Type B pancreatic cell (in vitro differentiated cells): ENCODE measurements at places on chromosomes 16 and 17. TPM values are rescaled to one million over a fixed set of nuclear protein-coding genes. Genes with fewer than 3 reads are reported as not detected.
A peak's percentile ranks its signal among the peaks of the same experiment; 100 is the strongest.

DNA sequence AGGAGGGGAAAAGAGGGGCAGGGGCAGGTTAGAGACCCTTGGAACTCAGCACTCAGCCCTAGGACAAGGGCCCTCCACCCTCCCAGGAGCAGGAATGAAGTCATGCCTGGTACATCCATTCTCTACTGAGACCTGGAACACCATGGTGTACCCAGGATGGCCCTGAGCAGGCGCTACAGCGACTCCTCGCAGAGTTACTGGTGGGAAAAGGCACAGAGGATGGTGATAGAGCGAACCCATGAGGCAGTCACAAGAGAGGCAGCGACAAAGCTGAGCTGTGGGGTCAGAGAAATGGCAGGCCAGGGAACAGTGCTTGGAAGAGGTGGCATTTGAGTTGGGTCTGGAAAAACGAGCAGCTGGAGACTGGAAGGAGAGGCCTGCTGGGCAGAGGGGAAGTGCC is 37.5 kb downstream of the SRCIN1 start:
- no peak for DNase-seq

GRCh38 chr16:4615384-4616046 is 827 bp upstream of the UBALD1 start:
- no peak for DNase-seq

DNA sequence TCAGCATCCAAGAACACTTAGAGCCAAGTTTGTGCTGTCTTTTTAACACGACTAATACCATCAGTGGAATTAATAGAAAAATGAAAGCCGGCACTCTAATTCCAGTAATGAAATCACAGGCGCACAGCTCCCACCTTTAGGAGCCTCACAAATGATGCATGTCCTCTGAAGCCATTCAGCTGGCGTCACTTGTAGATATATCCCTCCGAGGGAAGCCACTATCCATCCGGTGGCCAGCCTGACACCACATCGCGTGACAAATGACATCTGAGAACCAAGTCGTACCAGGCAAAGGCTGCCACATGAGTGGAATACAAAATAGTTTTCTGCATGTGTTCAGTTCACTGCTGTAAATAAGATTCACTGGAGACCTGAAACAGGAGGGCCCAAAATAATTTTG is 205.6 kb downstream of the GRIN2A start:
- DNase-seq, result no peak

DNA sequence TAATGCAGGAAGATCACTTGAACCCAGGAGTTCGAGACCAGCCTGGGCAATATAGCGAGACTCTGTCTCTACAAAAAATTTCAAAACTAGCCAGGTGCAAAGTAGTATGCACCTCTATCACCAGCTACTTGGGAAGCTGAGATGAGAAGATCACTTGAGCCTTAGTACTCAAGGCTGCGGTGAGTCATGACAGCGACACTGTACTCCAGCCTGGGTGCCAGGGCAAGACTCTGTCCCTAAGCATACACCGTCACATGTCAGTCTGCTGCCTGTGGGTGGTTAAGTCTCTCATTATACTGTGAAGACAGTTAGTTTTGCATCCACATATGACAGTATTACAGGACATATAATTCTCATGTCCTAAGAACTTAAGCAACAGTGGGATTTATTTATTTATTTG is 21.8 kb downstream of the NMRAL1 start:
- no peak for DNase-seq

DNA sequence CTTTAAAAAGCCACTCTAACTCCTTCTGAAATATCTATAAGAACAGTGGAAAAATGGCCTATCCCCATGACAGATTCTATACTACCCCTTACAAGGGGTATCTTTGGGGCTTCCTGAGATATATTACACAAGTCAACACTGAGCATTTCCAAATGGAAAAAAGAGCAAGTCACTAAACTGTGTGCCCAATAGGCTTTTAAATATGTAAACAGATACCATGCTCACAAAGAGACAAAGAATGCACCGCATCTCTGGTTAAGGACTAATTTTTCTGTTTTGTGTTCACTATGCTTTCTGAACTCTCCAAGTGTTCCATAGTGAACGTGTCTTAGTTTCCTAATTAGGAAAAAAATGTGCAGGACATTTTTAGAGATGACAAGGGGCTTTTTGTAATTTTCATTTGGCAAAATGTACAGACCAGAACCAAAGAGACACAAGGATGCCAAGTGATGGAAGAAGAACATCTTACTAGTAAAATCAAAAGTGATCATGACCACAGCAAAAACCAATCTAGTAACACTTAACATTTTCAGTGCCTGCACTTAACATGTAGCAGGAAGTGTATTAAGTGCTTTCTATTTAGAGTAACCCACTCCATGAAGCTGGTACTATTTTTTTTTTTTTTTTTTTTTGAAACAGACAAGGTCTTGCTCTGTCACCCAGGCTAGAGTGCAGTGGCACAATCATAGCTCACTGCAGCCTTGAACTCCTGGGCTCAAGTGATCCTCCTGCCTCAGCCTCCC is 21.5 kb downstream of the MYH11 start:
- DNase-seq, result no peak

DNA sequence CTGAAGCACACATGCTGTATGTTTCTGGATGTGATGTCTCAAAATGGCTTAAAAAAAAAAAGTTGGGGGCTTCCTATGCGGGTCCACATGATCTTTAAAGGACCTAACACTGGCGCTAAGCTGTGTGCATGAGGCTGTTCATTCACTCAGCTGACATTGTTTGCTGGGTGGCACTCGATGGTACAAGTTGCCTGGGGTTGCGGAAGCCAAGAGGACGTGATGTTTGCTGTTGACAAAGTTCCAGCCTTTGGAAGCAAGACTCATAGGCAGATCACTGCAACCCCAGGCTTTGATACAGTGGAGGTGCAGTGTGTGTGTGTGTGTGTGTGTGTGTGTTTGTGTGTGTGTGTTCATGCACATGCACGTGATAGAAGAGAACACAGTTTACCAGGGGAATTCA is 29.5 kb upstream of the DNAI2 start:
- no peak for DNase-seq

- no peak for DNase-seq
Measured at GRCh38 chr17:48499735-48500434, 30.9 kb downstream of the HOXB1 start.

GRCh38 chr16:1333149-1333812 is at the start of gene BAIAP3:
TSS of gene BAIAP3 (plus strand) at chr16:1333645. CDS start at chr16:1338550, 4,905 bp downstream.
- DNase-seq, result no peak

DNA sequence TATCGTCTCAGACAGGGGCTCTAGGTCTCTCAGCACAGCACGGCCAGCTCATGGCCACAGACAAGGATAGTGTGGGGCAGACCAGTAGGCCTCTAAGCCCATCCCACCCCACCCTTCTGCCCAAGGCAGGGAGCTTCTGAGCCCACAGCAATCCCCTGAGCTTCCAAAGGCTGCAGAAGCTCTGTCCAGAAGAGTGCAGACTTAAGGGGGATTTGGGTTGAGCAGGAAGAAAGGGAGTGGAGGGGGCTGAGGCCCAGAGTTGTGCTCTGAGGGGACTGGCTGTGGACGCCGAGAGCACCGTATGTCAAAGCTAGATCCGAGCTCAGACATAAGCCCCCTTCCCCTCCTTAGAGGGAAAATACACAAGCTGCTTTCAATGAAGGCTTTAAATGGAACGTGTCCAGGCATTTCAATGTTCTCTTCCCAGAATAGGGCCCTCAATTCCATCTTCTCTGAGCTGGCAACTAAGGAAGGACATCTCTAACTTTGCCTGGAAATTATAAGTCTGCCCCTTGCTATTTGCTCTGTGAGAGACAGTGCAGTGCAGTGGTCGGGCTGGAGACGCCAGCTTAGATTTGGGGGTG is 116.4 kb upstream of the RPL38 start:
- no peak for DNase-seq

DNA sequence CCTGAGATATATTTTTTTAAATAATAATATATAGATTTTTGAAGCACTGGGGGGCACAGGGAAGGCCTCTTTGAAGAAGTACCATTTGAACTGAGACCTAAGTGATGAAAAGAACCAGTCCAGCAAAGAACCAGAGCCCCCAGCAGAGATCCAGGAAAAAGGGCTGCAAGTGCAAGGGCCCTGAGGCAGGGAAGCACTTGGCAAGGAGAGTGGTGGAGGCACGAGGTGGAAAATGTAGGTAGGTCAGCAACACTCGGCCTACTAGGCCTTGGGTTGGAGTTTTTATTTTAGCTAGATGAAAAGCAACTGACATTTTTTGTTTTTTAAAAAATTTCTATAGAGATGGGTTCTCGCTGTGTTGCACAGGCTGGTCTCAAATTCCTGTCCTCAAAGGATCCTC is 1.6 kb upstream of the CD19 start:
- DNase-seq, result no peak

GRCh38 chr16:50473356-50473945 is 74.7 kb upstream of the NKD1 start:
- DNase-seq, result no peak

- DNase-seq, result peak; percentile 71
Measured at GRCh38 chr16:69566240-69566980, 644 bp downstream of the NFAT5 start.

CPPED1 gene
- total RNA-seq, result 15.2 and 17.4 TPM in 2 replicates

CTRB2 gene
- total RNA-seq, result not detected in 2 replicates

SLFN12L gene
- total RNA-seq, result not detected in 2 replicates

NHLRC4 gene
- total RNA-seq, result 0.52 and 1.4 TPM in 2 replicates

SHCBP1 gene
- total RNA-seq, result 5.4 and 12.7 TPM in 2 replicates

HAP1 gene
- 4.3 and 11.6 TPM in 2 replicates for total RNA-seq

MYH11 gene
- 0.43 TPM in 1 of 2 replicates, not detected in the other for total RNA-seq

TMEM92 gene
- total RNA-seq, result 1.6 and 1.8 TPM in 2 replicates

CDRT15L2 gene
- total RNA-seq, result not detected in 2 replicates
